ENCODE measurements at places on chromosomes 11 and 22. TPM values are rescaled to one million over a fixed set of nuclear protein-coding genes. Genes with fewer than 3 reads are reported as not detected.

The EHBP1L1 gene
- polyA plus RNA-seq: 14.6 TPM

The STARD10 gene
- polyA plus RNA-seq: 20.1 TPM

The FAM89B gene
- 41.1 TPM for polyA plus RNA-seq

The FOLH1 gene
- 20.2 TPM for polyA plus RNA-seq

The OR4D5 gene
- polyA plus RNA-seq: not detected

The CDKN1C gene
- 166 TPM for polyA plus RNA-seq

The SYT9 gene
- polyA plus RNA-seq: 4.9 TPM

The MPPED2 gene
- polyA plus RNA-seq: 19.3 TPM

The KCNK7 gene
- polyA plus RNA-seq: 0.53 TPM

The SCGB1A1 gene
- polyA plus RNA-seq: not detected

The GVQW3 gene
- 12.4 TPM for polyA plus RNA-seq

The AMOTL1 gene
- 46.8 TPM for polyA plus RNA-seq

Measured in left renal pelvis (tissue), 4 donors.